Ascending aorta (tissue), 2 donors: ENCODE measurements at places on chromosomes 6 and 20. TPM values are rescaled to one million over a fixed set of nuclear protein-coding genes. Genes with fewer than 3 reads are reported as not detected.

Gene MYCT1
- 15.6 TPM for total RNA-seq

Gene TMC2
- not detected for total RNA-seq

DNA sequence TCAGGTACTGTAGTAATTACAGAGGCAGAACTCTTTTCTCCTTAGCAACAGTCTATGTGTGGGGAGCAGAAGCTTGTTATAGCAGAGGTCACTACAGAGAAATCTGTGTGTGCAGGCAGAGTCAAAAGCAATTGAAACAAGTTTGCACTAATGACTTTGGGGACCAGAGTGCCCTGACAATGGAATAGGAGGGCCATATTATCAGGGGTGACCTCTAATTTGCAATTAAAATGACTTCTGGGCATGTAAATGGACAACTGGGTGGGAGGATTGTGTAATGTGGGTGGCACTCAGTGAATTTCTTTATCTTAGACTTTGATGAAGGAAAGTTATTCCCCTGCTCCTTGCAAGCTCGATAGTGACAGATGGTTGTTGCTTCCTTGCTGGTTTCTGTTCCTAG, 127.2 kb downstream of the PLCB4 start:
- no peak for DNase-seq

DNA sequence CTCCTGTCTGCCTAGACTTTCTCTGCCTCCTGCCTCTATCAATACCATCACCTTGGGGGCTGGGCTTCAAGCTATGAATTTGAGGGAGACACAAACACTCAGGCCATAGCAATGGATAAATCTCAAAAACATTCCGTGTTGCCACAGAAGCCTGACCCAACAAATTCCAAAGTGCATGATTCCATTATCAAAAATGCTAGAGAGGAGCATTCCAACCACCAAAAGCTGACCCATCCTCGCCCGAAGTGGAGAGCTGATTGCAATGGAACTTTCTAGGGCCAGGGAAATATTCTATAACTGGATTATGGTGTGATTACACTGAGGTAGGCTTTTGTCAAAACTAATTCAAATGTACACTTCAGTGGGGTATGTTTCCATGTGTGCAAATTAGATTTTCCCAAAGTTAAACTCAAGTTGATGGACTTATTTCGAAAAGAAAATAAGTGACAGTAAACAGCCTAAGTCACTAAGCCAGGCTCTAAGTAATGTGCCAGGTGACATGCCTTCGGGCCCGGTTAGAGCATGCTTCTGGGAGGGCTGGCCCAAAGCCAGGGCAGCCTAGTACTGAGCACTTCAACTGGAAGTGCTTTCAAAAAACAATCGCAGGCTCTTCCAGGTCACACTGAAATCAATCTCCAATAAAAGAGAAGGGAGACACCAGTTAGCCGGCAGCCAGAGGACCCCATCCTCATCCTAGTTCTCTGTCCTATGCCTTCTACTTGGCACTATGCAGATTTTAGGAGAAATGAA, 142.3 kb downstream of the TBXT start:
- DNase-seq, result no peak
